NCI-H2171 treated with DMSO at 0.1 percent for 48 hours (cell line): ENCODE measurements at places on chromosomes 7 and 10.
A peak's percentile ranks its signal among the peaks of the same experiment; 100 is the strongest.

- DNase-seq = no peak
These were observed 14.4 kb upstream of the SPRN start for GRCh38 chr10:133438711-133439273.

DNA sequence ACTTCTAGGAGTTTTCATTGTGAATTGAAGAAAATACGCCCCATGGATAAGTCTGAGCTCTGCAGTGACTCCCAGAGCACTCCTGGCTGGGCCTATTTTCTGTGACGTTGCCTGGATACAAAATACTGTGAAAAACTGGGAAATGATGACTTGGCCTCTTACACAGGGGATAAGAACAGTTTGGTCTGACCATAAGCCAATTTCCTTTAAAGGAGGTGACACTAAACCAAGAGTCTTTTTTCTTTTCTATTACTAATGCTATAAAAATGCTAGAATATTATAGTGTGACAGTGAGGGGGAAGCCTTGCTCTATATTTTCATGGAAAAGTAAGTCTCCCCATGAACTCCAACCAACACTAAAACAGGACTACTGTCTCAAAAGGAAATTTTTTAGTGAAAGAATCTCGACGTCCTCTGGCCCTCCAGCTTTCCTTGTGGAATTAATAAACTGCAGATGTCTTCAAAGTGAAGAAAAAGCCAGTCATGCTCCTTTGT lies 45.5 kb downstream of the MYOF start:
- no peak for DNase-seq

DNA sequence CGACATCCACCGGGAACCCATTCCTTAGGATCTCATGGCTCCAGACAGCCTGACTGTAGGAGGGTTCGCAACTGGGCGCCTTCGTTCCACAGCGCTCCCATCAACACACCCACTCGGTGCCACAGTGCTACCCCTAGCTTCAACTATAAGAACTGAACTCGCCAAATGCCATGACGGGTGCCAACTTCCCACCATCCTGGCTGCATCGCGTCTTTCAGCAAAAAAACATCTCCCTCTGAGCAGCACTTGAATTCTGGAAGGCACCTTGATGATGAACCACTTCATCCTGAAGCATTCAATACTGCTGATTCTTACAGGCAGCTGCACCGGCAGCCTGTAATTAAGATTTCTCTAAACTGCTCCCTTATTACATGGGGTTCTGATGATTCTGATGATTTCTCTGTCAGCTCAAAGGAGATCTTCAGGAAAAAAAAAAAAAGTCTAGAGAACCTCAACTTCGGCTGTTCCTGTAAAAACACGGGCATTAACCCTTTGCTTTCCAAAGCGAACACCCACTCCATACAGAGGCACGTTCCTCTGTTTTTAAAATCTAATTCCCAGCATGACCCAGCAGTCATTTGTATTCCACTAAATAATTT lies 1.3 kb downstream of the CYTH3 start:
- DNase-seq = peak; percentile 40

GRCh38 chr7:87004956-87005355 lies 54.5 kb downstream of the ELAPOR2 start:
- no peak for DNase-seq

GRCh38 chr10:96690755-96691730 lies 29.3 kb downstream of the PIK3AP1 start:
- DNase-seq = no peak

DNA sequence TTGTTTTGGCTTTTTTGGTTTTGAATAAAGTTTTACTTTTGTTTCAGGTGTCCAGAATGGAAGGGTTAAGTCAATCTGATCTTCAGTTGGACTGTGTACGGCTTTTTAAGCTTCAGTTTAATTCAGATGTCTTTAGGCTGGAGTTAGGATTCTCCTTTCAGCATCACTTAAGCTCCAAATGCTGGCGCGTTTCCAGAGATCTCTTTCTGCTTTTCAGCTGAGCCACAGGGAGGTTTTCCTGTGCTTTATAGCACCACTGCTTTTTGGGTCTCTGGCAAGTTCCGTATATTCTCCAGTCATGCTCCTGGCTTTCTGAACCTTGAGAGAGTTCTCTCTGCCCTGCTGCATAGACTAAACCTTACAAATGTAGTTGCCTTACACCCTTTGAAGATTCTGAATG lies 60.0 kb downstream of the VTI1A start:
- no peak for DNase-seq

GRCh38 chr7:20797462-20798080 lies 10.9 kb upstream of the SP8 start:
- DNase-seq = no peak

- DNase-seq = peak; percentile 86
These were observed 2.3 kb downstream of the DNTT start for GRCh38 chr10:96306516-96306915.

GRCh38 chr10:26969145-26969926 lies 108.6 kb upstream of the ABI1 start:
- no peak for DNase-seq

DNA sequence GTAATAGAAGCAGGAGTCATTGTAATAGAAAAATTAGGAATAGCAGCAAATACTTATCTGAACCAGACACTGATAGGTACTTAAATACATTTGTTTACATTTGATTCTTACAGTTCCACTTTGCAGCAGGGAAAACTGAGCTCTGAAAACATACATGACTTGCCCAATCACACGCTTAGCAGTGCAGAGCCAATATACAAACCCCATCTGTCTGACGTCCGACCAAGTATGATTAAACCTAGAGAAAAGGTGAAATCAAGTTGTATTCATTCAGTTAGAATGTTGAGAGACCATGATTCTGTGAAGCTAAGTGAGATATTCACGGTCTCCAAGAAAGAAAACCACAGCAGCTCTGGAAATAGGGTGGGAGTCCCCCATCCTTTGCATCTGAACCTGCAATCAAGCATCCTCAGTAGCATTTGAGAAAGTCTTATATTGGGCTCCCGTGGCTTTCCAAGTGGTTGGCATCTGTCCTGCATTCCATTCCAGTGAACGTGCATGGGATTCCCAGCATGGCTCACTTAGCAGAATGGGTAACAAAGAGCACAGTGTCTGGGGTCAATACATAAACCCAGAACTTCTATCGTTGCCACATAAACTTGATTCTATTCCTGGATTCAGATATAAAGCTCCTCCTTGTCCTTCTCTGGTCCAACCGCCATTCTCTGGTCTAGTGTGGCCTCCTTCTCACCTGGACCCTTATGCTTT lies 148.7 kb upstream of the RSU1 start:
- DNase-seq = no peak

GRCh38 chr7:78487464-78487863 lies 688.9 kb downstream of the PHTF2 start:
- no peak for DNase-seq

DNA sequence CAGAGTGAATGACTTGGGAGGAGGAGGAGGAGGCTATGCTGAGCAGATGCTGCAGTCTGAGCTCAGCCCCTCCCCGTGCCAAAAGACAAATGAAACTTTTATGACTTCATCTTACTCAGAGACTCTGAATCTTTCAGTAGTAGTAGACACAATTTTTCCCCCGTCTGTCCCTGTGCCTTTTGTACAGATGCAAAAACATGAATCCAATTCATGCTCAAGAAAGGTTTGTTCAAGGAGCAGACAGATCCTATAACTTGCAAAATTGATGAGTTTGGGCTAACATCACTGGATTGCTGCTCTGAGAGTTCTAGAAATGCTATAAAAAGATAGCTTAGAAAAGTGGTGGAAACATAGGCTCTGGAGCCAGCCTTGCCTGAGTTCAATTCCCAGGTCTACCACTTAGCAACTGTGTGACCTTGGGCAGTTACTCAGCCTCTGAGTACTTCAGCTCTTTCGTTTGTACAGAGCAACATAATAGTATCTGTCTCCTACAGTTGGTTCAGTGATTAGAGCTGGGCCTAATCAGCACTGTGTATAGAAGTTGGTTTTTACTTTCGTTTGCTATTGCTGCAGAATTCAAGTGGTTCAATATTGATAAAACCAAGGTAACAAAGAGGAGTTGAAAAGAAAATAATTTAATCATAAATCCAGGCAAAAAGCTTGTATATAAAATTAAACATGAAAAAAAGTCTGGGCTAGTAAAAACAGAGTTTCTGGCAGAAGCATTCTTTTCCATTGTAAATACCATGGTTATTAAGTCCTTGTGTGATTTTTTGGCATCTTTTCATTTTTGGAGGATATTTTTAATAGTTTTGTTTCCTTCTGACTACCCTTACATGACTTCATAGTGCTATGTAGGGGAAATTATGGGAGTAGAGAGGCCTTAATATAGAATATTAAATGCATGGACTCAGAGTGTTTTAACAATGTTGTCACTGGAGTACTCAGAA lies 174.2 kb upstream of the ZNF32 start:
- no peak for DNase-seq

- no peak for DNase-seq
These were observed 19.1 kb downstream of the ATXN7L1 start for GRCh38 chr7:105857009-105857952.

DNA sequence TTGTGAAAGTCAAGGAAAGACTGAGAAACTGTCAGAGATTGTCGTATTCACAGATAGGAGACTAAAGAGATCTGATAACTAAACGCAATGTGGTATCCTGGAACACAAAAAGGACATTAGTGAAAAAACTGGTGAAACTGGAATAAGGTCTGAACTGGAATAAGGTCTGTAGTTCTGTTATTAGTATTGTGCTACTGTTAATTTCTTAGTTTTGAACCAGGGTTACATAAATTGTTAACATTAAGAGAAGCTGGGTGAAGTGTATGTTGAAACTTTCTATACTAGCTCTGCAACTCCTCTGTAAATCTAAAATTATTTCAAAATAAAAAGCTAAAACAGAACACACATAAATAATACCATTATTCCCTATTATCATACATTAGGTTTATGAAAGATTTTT lies 3.4 kb upstream of the NT5C2 start:
- no peak for DNase-seq

- no peak for DNase-seq
These were observed 18.5 kb downstream of the ANTXRL start for GRCh38 chr10:46305079-46305818.

- DNase-seq = peak; percentile 49
These were observed 28.5 kb upstream of the LOXL4 start for GRCh38 chr10:98296524-98296923.

GRCh38 chr7:88200789-88201188 lies 19.0 kb downstream of the SRI start:
- peak; percentile 92 for DNase-seq

DNA sequence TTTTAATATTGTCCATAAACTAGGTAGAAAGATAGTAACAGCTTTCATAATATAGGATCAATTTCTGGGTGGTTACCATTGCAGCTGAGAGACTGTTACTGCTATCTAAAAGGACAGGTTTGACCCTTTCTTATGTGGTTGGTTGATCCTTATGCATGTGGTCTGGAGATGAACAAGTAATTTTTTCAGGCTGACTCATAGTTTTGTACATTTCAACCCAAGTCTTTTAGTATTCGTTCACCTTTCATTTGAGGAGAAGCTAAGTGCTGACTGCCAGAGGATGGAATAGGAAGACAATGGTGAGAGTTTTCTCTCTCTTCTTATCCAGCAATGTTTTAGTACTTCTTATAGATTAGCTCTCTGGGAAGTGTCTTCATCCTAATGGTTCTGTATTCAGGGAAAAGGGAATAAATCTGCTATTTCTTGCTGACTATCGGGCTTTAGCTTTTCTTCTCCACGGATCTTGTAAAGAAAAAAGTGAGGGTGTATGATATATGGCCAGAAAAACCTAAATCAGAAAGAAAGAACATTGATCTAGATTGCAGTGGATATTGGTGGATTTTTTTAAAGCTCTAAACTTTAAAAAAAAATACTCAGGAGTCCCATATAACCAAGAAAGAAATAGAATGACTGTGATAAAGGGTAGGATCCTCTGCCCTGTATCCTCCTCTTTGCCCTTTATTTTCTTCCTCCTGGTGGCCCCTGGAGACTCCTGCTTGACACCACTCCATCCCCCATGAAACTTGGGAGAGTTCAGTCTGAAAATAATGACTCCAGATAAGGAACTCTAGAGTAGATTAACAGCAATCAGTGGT lies 88.0 kb downstream of the CPED1 start:
- DNase-seq = no peak

DNA sequence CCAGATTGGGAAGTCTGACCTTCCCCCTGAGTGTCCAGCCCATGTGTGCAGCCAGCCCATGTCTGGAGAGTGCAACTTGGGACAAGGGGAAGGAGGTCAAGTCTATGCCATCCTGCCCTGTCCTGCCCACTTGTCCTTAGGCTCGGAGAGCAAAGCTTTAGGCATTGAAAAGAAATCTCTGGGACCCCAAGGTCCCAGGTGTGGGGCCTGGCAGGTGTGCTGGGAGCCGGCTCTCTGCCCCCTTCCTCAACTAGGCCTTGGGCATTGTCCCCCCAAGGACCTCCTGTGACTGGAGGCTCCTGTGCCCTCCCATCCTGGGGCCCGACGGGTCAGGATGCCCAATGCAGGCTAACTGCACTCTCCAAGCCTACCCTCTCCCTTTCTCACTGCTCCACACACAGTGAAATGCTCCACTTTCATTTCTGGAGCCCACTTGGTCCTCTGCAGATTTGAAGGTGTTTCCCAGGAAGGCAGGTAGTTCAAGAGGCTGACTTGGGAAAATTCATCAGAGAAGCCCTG lies 124.7 kb downstream of the PTPN20 start:
- DNase-seq = no peak

DNA sequence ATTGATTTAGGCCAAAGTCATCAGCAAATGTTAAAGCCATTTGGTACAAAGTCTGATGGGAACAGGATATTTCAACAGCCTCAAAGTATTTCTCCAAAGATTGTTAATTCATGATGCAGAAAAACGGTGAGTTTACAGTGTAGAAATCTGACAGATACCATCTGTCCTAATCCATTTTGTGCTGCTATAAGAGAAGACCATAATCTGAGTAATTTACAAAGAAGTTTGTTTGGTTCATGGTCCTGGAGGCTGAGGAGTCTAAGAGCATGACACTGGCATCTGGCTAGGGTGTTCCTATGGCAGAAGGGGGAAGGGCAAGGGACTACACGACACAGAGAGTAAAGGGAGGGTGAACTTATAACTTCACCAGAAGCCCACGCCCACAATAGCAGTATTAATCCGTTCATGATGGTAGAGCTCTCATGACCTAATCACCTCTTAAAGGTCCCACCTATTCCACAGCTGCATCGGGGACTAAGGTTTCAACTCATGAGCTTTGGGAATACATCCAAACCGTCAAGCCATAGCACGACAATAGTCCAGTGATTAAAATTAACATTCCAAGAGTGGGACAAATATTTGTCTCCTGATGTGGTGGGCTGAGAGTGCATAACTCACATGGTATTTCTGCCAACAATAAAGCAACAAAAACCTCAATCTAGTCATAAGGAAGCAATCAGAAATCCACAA lies 298.6 kb upstream of the AKR1E2 start:
- peak; percentile 9 for DNase-seq

DNA sequence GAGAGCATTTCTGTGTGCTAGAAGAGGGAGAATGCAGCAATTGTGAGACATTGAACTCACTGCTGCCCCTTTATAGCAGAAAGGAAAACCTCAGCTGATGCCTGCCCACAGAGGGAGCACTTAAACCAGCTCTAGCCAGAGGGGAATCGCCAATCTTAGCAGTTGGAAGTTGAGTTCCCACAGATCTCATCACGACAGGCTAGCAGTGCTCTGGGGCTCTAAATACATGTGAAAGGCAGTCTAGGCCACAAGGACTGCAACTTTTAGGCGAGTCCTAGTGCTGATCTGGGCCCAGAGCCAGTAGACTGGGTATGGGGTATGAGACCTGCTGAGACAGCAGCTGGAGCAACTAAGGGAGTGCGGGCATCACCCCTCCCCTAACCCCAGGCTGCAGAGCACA lies 25.2 kb upstream of the PRR15 start:
- DNase-seq = peak; percentile 32

GRCh38 chr7:48033922-48034321 lies 1.4 kb upstream of the C7orf57 start:
- DNase-seq = no peak
